Naive thymus-derived CD8-positive, alpha-beta T cell (primary cell): ENCODE measurements at places on chromosomes 11 and 22.

DNA sequence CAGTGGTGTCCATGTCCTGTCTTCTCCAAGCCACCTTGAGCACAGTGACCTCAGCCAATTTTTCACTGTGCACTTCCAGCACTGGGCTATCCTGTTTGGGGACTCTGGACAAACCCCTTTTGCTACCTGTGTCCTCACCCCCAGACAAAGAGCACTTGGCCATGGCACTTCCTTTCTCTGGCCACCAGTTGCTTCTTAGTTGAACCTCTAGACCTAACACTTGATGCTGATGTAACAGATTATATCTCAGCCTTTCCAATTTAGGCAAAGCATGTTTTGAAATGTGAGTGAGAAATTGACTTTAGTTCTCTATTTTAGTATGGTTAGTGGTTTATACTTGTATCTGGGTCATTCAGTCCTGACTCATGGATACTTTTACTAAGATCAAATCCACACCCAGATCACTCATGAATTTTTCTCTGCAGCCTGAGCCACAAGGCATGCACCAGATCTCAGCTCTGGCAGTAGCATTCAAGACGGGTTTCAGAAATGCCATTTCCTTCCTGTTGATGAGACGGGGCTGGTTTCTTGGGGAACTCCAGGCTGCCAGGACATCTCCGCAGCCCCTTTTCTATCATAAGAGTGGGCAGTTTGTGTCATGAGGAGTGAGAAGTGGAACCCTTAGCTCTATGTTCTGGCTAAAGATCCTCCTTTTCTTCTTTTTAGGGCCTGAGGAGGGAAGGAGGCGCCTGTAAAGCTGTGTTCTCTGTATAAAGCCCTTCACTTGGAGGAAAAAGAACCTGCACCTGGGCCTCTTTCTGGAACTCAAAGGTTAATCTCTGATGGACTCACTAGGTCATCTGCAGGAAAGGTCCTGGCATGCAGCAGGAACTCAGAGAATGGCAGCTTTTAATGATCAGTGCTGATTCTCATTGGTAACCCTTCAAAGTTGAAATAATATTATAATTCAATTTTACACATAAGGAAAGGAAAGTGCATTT is 185.6 kb upstream of the TENM4 start:
- no peak for DNase-seq

GRCh38 chr11:58938398-58938797 is 890 bp upstream of the GLYATL1 start:
- DNase-seq = no peak

DNA sequence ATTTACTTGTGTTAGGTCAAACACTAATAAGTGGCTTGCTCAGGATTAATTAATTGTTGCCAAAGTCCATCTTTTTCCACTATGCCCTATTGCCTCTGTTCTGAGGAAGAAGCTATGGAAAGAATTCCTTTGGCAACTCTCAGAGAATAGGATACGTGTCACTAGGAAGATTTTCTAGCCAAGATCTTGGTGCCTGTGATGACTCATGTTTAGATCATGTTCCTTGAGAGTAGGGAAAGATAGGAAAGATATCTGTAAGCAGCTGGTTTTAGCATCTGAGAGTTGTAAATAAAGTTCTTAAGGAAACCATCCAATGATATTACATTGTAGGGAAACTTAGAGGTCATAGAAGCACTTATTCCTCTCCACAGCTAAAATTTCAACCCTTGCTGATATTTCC is 15.7 kb downstream of the SLN start:
- no peak for DNase-seq

DNA sequence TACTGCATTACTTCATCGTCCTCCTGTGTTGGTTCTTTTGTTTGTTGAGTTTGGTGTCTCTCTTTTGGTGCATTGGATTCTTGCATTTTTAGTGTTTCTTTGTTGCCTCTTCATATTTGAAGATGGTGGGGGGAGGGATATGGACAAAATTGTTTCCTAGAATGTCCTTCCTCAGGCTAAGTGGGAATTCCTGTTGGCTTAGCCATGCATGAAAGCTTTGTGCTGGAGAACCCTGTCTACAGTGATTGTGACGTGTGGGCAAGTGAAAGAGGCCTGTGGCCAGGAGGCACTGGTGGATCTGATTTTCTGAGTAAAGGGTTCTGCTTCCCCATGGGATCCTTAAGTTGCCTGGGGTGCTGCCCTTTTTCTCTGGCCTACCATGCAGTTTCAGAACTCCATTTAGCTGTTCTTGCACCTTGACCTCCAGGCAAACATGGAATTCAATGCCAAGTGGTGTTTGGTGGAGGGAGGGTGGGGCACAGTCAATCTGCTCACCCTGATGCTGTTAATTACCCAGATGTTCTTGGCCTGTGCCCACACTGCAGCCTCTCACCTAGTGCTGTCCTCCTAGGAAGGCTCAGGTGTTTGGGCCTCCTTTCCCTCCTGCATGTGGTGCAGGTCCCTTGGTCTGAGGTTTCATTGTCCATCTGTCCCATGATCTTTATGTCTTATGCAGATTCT is 46.3 kb upstream of the SLC22A12 start:
- no peak for DNase-seq

DNA sequence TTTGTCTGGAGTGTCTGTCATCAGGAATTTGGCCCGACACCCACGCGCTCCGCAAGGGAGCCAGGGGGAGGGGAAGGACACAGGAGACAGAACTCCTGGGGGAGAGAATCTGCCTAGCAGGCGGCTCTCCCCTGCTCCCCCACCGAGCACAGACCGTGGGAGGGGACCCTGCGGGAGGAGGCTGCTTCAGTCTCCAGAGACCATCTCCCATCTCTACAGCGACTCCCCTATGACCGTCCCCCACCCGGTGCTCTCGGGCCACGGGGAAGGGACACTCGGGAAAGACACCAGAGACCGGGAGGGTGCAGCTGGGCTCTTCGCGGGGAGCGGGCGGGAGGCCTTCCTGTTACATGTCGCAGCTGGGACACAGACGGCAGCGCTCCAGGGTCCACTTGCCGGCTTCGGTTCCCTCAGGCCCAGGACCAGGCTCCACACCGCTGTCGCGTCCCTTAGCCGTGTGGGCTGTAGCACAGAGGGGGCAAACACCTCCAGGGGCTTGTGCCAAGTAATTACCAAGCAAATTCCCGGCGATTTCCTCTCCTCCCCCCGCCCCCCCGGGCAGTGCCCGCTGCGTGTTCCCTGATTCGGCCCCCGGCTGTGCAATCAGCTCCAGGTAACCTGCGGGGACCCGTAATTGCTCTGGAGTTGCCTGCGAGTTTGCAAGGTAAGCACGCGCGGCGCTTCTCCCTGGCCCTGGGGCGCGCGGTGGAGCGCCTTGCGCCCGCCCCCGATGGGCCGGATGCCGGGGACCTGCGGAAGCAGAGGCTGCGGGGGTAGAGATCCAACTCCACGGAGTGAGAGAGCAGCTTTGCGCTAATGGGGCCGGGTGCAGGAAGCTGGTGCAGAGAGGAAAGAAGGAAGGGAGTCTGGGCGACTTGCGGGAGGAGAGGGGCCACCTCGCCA is 155.1 kb upstream of the CADM1 start:
- DNase-seq = no peak

GRCh38 chr11:3225826-3226750 is 6.1 kb downstream of the MRGPRE start:
- no peak for DNase-seq

DNA sequence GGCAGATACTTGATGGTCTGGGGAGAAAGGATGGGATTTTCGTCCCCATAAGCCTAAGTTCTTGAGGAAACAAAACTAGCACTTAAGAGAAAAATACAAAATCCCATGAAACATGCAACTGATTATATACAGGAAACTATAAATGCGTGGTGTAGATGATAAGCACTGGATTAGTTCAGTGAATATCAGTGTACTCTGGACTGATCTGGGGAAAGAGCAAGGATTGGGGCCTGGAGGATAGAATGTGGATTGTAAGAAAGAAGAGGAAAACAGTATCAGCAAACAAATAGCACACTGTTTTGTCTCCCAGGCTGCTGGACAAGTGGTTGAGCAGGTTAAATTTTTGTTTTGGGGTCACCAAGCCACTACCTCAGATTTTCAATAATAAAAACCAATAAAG is 49.8 kb downstream of the DCUN1D5 start:
- DNase-seq = no peak
